ENCODE measurements at places on chromosomes 4 and X.

DNA sequence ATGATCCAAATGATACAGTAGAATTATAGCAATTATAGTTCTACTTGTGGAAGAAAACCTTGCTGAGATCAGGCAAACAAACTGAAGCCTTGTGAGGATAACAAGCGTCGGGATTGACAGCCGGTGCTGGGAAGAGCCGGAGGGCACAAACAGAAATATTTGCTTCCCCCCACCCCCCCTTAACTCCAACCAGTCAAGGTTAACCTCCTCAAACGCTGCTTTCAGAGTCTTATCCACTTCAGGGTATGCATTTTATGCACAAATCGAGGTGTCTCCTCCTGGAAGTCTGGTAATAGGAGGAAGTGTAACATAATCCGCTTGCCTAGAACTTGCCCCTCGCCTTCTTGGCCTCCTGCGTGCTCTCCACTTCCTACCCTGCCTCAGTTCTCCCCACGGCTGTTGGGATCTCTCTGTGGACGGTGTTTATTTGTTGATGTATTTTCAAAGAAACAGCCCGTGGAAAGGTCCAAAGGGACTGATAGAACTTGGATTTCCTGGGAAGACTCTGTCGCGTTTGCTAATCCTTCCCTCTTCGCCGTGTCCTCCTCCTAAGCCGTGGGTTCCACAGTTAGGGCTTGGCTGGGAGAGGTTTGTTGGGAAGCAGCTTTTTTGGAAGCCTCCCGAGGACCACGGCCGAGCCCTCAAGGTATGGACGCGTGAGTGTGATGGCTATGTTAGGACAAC lies 4.1 kb upstream of the ARX start:
- DNase-seq, result no peak

DNA sequence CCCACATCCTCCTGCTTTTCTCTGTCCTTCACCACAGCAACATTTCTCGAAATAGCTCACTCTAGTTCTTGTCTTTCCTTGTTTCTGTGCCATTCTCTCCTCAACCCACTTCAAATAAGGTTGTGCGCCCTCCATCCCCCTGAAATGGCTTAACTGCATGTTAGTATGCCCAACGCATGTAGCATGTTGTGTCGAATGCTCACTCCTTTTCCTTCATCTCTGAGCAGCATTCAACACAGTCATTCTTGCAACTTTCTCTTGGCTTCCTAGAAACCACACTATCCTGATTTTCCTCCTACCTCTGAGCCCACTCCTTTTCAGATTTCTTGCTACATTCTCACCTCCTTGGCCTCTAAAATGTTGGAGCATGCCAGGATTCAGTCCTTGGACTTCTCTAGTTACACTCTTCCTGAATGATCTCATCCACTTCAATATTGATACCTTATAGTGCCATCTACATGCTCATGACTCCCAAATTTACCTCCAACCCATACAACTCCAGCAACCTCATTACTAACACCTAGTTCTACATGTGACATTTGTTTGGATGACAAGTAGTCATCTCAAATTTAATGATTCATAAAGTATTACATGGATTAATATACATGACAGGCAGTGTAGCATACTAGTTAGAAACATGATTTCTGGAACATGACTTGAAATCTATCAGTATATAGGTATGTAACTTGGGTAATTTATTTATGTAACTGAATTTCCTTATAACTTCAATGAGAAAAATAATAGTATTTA lies 22.3 kb downstream of the RBMX start:
- no peak for DNase-seq

DNA sequence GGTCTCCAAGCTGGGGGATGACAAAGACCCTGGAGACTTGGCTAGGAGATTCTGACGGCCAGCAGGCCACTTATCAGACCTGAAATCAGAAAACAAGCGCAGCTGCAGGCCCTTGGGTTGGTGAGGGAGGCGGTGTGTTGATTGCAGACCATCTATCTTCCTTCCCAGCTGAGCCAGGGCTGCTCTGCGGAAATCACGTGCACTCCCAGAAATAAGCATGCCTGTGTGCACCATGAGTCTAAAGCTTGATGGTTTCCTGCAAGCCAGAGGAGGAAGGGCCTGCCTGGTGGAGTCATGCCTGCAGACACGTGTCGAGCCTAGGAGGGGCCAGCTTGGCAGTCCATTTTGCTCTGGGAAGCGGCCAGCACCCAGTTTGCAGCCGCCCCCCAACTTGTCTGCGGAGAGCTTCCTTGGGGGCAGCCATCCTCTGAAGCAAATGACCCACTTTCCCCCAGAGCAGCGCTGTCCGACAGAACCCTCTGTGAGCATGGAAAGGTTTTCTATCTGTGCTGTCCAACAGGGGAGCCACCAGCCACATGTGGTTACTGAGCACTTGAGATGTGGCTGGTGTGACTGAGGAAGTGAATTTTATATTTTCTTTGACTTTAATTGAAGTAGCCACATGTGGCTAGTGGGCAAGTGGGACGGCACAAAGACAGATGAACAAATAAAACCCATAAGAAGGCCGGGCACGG lies 175.7 kb upstream of the BCOR start:
- DNase-seq, result no peak

GRCh38 chr4:185592438-185592837 lies 57.1 kb upstream of the PDLIM3 start:
- no peak for DNase-seq

- DNase-seq, result no peak
Observed at GRCh38 chr4:51836549-51836948, 6.4 kb upstream of the DCUN1D4 start.

- no peak for DNase-seq
Observed at GRCh38 chrX:6693051-6693450, 158.1 kb upstream of the VCX3A start.

DNA sequence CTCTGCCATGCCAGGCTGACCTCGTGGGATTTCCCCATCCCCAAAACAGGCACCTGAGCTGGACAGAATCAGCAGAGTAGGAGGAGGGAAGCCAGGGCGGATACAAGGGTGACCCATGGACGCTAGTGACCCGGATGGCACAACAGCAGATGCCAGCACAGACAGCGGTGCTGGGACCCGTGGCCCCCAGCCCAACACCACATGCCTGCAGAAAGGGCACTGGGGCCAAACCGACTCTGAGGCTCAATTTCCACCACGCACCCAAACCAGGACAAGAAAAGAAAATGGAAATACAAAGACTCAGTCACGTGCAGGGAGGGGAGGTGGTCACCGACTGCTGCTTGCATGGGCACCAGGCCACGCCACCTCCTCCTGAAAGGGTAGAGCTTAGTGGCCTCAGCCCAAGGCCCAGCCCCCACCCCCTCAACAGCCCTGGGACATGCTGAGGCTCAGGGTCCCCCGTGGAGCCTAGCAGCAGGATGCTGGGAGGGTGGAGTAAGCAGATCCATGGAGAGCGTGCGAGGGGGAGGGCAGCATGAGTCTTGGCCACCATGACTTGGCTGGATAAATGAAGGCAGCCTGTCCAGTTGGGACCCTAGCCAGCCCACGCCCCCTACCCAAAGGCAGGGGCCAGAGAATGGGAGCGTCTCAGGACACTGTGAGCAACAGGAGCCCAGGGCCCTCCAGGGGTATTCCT lies 47.7 kb downstream of the C4orf50 start:
- DNase-seq, result no peak

DNA sequence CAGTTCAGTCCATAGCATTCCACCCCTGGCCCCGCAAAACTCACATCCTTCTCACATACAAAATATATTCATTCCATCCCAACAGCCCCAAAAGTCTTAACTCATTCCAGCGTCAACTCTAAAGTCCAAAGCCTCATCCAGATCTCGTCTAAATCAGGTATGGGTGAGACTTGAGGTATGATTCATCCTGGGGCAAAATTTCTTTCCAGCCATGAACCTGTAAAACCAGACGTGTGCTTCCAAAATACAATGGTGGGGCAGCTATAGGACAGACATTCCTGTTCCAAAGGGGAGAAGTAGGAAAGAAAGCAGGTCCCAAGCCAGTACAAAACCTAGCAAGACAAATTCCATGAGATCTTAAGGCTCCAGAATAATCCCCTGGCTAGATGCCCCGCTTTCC lies 76.9 kb downstream of the CLDN34 start:
- DNase-seq, result no peak

DNA sequence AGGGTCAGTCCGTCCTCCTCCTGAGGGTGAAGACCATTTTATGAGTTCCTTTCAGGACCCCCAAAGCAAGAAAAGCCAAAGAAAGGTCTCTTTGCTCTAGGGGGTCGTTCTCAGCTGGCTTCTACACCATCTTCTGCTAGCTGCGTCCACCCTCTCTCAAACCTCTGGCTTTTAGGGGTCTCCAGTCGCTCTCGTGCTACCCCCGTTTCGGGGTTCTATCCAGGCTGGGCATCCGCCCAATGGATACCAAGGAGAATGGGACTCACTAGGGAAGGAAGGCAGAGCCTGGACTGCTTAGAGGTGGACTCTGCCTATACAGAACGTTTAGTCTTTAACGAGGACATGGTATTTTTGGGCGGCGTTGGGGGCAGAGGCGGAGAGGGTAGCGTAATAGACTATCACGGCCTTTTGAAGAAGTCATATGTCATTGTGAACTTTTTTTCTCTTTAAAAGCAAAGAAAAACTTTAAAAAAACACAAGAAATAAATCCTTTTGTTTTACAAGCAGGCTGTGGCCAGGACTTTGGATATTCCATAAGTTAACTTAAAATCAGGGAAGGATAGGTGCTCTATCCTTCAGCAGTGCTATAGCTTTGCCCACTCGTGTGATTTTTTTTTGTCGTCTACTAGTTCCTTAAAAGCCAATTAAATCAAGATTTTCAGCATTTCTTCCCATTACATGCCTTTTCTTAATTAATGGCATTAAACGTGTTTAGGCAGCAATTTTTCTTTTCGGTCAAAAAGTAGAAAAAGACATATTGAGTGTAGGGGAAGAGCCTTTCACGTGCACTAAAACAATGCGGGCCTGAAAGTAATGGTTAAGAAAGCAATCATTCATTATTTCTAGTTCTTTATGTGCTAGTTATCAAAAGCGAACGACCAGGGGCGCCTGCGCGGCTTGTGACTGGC lies 7.2 kb upstream of the PITX2 start:
- no peak for DNase-seq

- no peak for DNase-seq
Observed at GRCh38 chrX:3712051-3712869, 1.2 kb downstream of the PRKX start.

GRCh38 chr4:143148521-143148920 lies 36.2 kb upstream of the USP38 start:
- no peak for DNase-seq

GRCh38 chr4:153072661-153073060 lies 131.6 kb upstream of the TRIM2 start:
- no peak for DNase-seq

- no peak for DNase-seq
Observed at GRCh38 chr4:176548571-176548970, 228.8 kb downstream of the SPCS3 start.

DNA sequence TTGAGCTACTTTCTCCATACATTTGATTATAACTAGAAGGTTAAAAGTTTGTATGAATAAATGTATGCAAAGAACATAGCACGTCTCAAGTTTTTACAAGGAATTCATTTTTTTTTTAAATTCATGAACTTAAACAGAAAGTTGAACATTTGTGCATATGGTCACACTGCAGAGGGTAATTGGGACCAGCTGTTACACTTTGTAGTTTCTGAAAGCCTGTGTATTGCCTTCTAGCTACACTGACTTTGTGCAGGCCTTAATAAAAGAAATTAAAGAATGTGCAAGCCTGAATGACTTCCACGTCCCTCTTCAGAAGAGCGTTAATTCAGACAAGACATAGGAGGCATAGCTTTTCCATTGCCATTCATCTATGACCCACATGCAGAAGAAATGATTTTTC lies 153.1 kb upstream of the PCDH18 start:
- DNase-seq, result no peak

DNA sequence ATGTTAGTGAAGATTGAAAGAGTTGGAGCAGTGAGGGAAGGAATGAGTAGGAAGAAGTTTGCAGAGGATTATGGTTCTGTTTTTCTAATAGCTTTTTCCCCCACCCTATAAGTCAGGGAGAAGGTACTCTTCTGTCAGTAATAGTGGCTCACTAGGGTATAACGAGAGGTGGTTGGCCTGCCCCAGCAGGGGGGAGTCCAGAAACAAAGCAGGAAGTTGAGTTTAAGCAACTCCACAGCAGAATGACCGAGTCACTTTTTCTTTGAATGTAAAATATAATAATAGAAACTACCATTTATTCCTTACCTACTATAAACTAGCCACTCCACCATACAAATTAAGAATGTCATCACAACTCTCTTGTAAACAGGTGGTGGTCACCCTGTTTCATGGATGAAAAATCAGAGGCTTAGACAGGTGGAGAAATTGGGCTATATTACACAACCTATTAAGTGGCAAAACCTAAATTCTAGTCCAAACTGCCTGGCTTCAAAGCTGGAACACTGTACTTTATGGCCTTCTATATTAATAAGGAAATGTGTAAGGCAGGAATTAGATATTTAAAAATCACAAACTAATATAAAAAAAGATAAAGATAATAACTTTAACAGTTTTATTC lies 21.9 kb downstream of the AP1AR start:
- no peak for DNase-seq

DNA sequence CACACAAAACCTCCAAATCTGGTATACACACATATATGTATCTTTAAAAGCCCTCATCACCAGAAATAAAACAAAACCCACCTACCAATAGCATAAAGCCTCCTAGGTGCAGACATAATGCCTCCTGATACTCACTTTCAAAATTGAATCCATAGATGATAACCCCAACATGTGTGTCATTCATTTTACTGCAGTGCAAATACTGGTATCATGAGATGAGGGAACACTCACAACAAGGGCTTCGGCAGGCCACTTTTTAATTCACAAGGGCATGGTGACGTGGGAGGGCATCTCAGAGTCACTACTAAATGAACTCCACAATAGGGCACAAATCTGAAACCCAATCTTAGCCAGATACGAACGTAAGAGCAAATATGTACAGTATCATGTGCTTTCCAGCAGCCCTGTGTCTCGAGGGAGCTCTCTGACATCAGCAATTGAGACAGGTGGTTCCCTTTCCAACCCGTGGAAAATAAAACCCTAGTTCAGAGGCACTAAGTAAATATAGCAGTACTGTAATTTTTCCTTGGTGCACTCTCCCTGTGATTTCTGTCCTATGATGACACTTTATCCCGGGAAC lies 14.1 kb upstream of the PPARGC1A start:
- no peak for DNase-seq

- no peak for DNase-seq
Observed at GRCh38 chr4:167032871-167033270, 201.4 kb downstream of the SPOCK3 start.

GRCh38 chrX:8657883-8658282 lies 74.1 kb downstream of the ANOS1 start:
- DNase-seq, result no peak

GRCh38 chr4:40099010-40099409 lies 42.4 kb downstream of the N4BP2 start:
- DNase-seq, result no peak

DNA sequence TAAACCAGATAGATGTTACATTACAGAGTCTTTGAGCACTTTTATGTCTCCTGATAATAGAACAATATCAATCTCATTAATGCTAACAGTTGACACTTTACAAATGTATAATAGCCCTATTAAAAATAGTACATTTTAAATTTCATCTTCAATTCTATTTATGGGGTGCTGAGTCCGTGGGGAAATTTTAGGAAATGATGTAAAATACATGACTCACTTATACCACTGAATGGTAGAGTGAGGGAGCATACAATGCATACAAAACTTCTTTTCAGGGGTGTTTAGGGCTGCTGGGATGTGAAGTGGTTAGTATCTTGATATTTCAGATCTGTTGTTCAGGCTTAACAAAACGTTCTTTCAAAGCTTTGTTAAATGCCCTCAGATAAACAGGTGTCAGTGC lies 696.2 kb downstream of the TRAM1L1 start:
- DNase-seq, result no peak

- no peak for DNase-seq
Observed at GRCh38 chr4:17336986-17337385, 174.9 kb downstream of the QDPR start.
